ENCODE measurements at places on chromosomes 4 and X.
A peak's percentile ranks its signal among the peaks of the same experiment; 100 is the strongest.

GRCh38 chr4:102165584-102165983 is 179.7 kb downstream of the SLC39A8 start:
- no peak for DNase-seq

GRCh38 chrX:103779141-103779789 is 2.6 kb downstream of the PLP1 start:
- peak; percentile 26 for DNase-seq

DNA sequence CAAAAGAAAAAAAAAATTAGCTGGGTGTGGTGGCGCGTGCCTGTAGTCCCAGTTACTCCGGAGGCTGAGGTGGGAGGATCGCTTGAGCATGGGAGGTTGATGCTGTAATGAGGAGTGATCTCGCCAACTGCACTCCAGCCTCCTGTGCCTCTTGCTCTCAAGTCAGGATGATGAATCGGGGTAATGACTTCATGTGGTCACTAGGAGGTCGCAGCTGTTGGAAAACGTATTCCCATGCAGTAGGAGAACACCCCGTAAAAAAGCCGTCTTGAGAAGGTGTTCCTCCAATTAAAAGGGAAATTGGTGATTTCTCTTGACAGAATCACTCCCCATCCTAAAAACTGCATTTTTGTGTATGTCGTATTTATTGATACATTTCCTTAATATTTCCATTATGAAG is 2.2 kb downstream of the CCNB3 start:
- DNase-seq = no peak

- no peak for DNase-seq
Measured at GRCh38 chr4:176268963-176269362, at the start of gene ASB5. ASB5 (minus strand) TSS chr4:176269222; CDS start chr4:176269108, 114 bp downstream.

- no peak for DNase-seq
Measured at GRCh38 chr4:171676555-171677215, 136.5 kb upstream of the GALNTL6 start.
